GM23338 (cell line): ENCODE measurements at places on chromosomes 16 and 17. TPM values are rescaled to one million over a fixed set of nuclear protein-coding genes. Genes with fewer than 3 reads are reported as not detected.

Gene SRCIN1
- 0.87 TPM in 2 replicates for polyA plus RNA-seq

Gene CCL22
- polyA plus RNA-seq, result 0.19 and 0.42 TPM in 2 replicates

Gene TAF1C
- polyA plus RNA-seq, result 37.2 and 39.1 TPM in 2 replicates

Gene CCDC154
- 0.31 and 0.49 TPM in 2 replicates for polyA plus RNA-seq

Gene KRT33B
- polyA plus RNA-seq, result not detected in 2 replicates

DNA sequence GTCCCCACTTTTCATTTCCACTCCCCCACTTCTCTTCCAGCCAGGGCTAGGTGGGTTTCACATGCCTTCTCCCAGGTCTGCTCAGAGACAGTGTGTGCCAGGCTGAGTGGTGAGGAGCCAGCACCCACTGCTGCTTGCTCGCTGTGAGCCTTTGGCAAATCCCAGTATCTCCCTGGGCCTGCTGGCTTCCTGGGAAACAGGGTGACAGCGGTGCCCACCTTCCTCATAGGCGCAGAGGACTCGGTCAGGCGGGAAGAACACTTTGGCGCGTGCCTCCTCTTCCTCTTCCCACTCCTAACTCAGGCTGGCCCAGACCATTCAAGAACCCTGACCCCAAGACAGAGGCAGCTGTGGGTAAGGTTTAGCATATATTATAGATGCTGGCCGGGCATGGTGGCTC, 456 bp upstream of the PRSS53 start:
- DNase-seq, result no peak

GRCh38 chr17:81434072-81434471, 38.8 kb downstream of the BAHCC1 start:
- DNase-seq, result no peak

- no peak for DNase-seq
These were observed 2.0 kb downstream of the DLX3 start for GRCh38 chr17:49992933-49993422.

- no peak for DNase-seq
These were observed 7.1 kb downstream of the ERBB2 start for GRCh38 chr17:39706921-39707337.

- DNase-seq, result peak; percentile 48
These were observed 460 bp downstream of the ELOB start for GRCh38 chr16:2776500-2777139.

DNA sequence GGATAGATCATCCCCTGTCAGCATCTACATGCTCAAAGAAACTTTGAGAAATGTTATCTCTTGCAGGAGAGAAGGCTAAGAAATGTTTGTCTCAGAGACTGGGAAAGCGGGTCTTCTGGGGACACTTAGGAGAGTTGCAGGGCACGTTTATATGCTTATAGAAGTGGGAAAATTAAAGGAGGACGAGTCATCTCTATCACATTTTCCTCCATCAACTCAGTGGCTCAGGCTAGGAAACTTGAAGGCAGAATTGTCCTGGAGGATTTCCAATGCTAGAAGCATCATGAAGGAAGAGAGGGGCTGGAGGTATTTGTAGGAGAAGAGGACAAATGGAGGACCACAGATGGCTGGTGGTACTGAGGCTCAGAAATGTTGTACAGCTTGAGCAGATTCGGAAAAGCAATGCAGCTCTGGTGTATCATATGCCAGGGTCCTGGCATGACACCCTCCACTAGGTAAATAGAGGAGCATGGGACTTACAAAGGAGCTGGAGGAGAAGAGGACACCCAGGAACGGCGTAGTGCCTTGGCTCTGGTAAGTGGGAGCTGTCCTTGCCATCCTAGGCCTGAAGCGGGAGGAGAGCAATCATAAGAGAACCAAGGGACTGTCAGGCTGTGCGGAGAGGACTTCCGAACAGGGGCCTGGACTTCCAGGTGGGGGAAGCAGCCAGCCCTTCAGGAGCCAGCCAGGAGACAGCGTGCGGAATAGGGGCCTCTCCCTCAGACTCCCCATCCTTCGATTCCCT, 4.5 kb upstream of the HS3ST3B1 start:
- peak; percentile 27 for DNase-seq

DNA sequence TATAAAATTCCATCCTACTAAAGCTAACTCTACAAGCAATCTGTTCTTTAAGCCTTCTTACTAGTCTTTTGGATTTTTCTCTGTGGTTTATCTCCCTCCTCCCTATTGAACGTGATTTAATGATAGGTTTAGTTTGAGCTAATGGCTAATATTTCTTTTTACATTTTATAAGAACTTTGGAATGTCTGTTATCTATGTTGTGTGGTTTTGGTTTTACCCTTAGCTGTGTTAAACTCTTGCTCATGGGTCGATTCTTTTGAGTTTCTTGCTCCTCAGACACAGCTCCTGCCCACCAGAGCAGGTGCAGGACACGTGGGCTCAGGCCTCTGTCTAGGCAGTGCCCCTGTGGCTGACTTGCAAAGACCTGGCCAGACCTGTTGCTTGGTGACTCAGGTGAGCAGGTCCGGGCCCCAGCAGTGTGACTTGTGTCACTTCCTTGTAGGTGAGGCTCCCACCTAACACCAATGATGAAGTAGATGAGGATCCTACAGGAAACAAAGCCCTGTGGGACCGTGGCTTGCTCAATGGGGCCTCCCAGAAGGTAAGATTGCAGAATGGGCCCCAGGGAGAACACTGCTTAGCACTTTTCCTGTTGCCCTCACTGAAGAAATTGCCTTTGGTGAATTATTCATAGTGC, 45.1 kb downstream of the SF3B3 start:
- no peak for DNase-seq

DNA sequence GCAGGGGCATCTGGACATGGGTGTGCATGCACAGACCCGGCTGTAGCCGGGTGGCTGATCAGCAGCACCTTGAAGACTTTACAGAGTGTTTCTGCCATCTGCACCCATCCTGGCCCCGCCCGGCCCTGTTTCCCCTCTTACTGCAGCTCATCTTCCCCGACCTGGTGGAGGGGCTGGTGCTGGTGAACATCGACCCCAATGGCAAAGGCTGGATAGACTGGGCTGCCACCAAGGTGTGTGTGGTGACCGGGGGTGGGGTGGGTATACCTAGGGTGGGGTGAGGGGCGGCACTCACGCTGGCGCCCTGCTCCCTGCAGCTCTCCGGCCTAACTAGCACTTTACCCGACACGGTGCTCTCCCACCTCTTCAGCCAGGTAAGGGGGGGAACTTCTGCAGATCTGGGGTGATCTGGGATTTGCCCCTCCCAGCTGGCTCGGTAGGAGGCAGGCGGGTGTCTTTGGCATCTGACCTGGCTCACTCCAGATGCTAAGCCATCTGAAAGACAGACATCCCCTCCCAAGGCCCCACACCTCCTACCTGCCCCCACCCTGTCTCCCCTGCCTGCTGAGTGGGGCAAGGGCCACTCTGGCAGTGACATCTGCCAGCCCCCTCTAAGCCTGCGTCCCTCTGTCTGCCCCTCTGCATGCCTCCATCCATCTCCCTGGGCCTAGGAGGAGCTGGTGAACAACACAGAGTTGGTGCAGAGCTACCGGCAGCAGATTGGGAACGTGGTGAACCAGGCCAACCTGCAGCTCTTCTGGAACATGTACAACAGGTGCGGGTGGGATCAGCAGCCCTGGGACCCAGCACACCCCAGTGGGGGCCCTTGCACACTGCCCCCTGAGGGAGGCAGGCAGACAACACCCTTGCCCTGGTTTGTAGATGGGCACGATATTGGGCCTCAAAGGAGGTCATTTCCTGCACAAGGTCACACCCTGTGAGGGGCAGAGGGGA, 6.6 kb downstream of the NDRG4 start:
- no peak for DNase-seq

DNA sequence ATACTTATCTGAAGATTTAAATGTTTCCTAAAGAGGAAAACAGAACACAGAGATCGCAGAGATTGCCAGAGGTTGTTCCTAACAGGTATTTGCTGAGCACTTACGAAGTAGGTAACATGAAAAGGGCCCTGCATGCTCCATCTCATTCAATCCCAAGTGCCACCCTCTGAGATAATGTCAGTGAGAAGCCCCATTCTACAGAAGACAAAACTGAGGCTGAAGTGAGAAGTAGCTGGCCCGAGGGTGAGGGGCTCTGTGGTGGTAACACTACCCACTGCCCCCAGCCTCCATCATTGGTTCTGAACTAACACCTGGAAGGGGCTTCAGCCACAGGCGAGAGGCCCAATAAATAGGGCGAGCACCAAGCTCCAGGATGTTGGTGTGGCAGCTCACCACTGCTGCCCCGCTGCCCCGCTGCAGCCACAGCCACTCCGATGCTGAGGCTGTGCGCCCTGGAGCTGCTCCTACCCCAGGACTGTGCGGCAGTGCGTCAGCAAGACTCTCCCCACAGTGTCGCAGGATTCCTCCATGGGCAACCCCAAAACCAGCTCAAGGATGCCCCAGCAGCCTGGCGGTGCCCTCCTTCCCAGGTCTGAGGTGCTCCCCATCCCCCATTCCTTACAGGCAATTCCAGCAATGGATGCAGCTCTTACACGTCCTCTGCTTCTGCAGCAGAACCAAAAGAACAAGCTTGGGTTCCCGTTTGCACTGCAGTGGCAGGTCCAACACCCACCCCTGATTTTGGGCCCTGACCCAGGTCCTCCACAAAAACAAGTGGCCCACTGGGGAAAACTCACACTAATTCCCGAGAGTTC, 10.3 kb downstream of the FLCN start:
- DNase-seq, result no peak

- DNase-seq, result no peak
These were observed 10.2 kb downstream of the CFAP20 start for GRCh38 chr16:58118801-58119508.

DNA sequence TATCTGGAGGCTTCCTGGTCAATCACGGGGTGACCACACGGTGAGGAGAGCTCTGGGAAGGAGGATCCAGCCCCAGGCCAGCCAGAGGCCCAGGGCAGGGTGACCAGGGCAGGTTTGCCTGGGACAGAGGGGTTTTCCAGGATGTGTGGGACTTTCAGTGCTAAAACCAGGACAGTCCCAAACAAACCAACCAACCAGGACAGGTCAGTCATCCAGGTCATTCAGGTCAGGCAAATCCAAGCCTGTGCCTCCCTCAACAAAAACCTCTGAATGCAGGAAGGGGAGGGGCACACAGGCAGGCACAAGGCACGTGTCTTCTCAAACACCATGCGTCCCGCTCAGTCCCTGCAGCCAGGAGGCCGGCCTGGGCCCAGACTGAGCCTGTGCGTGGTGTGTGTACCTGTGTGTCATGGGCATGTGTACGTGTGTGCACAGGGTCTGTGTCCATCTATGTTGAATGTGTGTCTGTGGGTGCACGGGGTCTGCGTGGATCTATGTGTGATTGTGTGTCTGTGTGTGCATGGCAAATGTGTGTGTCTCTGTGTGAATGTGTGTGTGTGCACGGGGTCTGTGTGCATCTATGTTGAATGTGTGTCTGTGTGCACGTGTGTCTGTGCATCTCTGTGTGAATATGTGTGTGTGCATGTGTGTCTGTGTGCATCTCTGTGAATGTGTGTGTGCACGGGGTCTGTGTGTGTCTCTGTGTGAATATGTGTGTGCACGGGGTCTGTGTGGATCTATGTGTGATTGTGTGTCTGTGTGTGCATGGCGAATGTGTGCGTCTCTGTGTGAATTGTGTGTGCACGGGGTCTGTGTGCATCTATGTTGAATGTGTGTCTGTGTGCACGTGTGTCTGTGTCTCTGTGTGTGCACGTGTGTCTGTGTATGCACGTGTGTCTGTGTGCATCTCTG, 78.9 kb downstream of the RTN4RL1 start:
- no peak for DNase-seq

DNA sequence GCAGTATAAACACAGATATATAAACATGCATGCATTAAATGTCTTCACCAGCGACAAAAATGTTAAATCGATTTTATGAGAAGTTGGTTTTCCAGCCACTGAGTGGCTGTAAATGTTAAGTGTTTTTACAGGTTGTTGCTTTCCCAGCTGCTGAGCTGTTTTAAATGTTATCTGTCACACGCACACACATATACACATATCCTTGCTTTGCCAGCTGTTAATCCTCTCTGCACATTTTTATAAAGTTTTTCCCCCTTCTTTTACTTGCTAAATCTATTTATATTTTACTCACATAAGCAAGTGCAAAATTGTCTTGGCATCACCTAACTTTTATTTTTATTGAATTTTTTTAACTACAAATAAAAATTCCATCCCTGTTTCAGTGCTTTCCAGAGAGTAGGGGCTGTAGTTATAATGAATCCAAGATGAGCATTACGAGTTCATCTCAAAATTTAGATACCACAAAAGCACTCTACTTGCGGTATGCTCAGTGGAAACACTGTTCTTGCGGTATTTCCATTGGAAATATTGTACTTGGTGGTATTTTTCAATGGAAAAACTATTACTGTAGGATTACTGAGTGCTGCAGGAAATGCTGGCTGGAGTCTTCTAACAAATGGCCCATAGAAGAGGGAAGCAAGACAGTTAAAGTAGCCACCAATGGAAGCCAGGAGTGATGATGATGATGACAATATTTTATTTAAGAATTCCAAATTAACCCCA, 124.9 kb upstream of the KCNJ16 start:
- DNase-seq, result no peak

- no peak for DNase-seq
These were observed 6.9 kb downstream of the PLLP start for GRCh38 chr16:57277586-57277985.

DNA sequence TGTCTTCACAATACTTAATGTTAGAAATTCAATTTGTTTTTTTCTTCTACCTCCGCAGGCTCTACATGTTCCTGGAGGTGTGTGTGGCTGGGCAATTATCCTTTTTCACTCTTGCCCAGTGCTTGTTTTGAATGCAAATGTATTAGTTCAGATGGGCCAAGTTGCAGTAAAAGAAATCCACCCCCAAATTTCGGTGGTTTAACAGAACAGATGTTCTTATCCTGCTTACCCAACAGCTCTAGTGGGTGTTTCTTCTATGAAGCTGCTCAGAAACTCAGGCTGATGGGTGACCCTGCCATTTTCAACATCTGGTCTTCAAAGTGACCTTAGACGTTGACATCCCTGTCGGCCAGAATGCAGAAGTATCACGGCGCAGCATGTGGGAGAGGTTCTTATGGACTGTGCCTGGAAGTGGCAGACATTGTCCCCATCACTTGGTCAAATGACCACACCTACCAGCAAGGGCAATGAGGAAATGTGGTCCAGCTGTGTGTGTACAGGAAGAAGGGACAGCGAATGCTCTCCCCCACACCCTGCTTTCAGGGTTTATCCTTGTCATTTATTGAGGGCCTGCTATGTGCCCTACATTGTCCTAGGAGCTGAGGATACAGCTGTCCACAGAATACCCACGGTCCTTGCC, 157.3 kb downstream of the CDH13 start:
- DNase-seq, result no peak

DNA sequence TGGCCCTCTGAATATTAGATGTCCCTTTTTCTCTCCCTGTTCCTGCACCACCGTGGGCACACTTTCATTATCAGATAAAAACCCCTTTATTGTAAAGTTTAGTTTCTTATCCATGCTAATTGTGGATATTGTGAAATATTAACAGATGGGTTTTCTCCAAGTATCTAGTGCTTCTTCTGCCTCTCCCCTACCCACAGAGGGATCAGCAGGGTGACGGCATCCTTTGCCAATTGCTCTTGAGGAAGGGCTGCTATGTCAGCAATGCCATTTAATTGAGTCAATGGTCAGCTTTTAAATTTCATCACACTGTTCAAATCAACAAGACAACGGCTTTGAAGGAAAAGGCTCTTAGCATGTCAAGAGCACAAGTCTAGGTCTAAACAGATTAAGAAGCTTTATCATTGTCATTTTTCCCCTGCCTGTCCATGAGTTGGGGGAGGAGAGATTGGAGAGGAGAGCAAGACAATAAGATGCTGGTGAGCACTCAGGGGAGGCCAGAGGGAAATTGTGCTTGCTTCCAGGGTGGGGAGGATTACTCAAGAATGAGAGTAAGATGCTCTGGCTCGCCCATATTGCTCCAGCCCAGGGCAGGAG, 443.0 kb upstream of the CCL2 start:
- no peak for DNase-seq
